ENCODE measurements at places on chromosomes 16 and 17.

- DNase-seq, result no peak
Measured at GRCh38 chr17:12821376-12821940, 32.2 kb downstream of the ARHGAP44 start.

DNA sequence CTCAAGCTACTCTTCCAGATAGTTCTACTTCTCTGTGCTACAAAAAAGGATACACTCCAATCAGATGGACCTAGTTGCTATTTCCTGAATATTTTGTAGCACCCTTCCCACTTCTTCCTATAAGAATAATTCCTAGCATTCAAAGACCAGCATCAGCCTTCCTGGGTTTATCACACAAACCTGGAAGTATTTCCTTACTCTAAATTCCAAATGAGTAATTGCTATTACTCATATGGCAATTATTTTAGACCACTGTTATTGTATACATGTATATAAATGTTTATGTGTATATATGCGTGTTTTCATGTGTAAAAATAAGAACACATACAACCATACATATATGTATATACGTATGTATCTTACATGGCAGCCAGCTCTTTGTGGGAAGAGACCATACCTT is 130.6 kb downstream of the MYO1D start:
- no peak for DNase-seq

- DNase-seq, result no peak
Measured at GRCh38 chr16:66908116-66908515, 10.6 kb downstream of the CDH16 start.

DNA sequence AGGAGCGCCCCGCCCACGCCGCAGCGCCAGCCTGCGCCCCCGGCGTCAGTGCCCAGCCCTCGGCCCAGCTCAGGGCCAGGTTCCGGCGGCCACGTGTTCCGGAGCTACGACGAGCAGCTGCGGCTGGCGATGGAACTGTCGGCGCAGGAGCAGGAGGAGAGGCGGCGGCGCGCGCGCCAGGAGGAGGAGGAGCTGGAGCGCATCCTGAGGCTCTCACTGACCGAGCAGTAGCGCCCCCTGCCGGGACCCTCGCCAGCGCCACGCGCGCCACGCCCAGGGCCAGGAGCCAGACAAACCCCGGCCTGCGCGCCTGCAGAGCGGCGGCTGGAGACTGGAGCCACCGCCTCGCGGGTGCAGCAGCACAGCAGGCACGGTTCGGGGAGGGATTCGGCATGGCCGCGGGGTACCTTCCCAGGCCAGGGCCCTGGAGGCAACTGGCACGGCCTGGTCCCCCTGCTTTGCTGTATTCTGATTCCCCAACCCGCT is 9.3 kb downstream of the CORO6 start:
- DNase-seq, result peak; percentile 95

- DNase-seq, result no peak
Measured at GRCh38 chr17:45096141-45096540, 35.0 kb downstream of the NMT1 start.

DNA sequence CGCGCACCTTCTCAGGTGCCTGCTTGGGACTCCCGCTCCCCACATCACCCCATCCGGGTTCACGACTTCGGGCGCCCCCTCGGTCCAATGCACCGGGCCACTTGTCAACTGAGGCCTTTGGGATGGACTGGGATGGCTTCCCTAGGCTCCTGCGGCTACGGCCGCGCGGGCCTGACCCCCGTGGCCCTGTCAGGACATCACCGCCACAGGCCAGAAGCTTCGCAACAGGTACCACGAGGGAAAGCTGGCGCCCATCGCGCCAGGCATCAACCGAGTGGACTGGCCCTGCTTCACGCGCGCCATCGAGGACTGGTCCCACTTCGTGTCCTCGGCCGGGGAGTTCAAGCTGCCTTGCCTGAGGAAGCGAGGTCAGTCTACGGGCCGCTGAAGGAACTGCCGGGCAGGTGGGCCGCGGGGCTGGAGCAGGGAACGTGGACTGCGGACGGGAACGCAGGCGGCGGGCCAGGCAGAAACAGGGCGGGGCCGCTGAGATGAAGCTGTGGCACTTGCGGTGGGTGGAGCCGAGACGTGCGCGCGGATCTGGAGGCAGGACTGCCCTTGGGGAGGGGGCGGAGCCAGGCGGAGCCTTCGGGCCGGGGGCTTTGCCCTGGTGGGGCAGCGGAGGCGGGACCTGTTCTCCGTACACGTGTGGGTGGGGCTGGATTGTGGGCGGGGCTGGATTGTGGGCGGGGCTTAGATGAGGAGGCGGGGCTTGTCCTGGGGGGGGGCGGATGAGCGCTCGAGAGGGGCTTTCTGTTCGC is 13.7 kb upstream of the CNGB1 start:
- peak; percentile 95 for DNase-seq

DNA sequence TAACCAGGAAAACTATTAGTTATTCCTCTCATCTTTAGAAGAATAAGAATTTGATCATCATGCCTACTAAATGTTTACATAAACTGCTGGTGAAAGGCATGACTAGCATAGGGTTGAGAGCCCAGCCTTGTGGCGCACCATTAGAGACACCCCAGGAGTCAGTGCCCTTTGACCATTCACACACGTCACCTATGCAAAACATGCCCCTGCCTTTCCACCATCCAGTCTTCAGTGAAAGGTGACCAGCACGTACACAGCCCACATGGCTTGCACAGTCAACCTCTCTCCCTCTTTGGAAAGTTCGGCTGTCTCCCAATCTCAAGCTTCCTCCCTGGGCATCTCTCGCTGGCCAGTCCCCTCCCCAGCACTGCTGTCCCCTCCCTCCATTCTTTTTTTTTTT is 150.3 kb downstream of the ENGASE start:
- no peak for DNase-seq

- DNase-seq, result no peak
Measured at GRCh38 chr17:28327031-28327607, 8.1 kb downstream of the TMEM97 start.

GRCh38 chr16:51003850-51004566 is 147.1 kb downstream of the SALL1 start:
- DNase-seq, result no peak

All from upper lobe of right lung (tissue), 1 donor.